Right lobe of liver (tissue), 6 donors: ENCODE measurements at places on chromosomes 13 and 19.

DNA sequence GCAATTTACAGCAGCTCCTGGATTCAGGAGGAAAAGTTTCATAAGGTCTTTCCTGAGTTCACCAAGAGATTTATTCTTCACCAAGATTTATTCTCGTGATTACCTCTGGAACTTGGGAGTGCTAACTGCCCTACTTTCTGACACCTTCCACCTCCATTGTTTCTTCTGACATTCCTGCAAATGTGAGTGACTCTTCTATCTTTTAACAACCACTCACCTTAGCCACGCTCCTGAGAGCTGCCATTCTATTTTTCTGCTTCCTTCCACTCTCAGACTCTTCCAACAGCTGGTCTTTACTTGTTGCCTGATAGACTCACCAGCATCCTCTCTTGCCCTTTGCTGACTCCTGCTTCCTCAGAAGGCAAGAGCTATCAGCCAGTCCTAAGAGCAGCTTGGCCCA lies 11.5 kb upstream of the CBY2 start:
- H3K4me3 ChIP-seq: no peak overlapping the region
- no peaks in the 10 kb centered on the region for H3K36me3 ChIP-seq
- H3K4me1 ChIP-seq: no peaks in the 10 kb centered on the region
- no peak overlapping the region for H3K27ac ChIP-seq

DNA sequence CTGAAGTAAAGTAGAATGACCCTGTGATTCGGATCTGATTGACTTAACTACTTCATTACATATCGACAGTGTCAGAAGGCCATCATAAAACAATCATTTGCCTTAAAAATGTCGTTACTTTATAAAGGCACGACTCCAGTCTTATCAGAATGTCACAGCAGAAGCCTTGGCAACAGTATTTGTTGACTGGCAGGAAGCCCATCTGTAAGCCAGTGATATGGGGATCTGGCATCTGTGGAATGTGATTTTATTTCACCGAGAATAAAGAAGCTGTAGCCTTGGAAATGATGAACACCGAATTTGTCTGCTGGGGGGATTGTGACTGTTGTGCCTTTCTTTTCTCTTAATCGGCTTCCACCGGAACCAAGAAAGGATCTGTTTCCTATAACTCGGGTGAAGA lies 362.5 kb downstream of the TDRD3 start:
- no peak for DNase-seq
- no peak overlapping the region for H3K27ac ChIP-seq
- no peaks in the 10 kb centered on the region for H3K4me1 ChIP-seq
- no peaks in the 10 kb centered on the region for H3K27me3 ChIP-seq
- no peaks in the 10 kb centered on the region for H3K36me3 ChIP-seq
- no peak overlapping the region for H3K4me3 ChIP-seq

DNA sequence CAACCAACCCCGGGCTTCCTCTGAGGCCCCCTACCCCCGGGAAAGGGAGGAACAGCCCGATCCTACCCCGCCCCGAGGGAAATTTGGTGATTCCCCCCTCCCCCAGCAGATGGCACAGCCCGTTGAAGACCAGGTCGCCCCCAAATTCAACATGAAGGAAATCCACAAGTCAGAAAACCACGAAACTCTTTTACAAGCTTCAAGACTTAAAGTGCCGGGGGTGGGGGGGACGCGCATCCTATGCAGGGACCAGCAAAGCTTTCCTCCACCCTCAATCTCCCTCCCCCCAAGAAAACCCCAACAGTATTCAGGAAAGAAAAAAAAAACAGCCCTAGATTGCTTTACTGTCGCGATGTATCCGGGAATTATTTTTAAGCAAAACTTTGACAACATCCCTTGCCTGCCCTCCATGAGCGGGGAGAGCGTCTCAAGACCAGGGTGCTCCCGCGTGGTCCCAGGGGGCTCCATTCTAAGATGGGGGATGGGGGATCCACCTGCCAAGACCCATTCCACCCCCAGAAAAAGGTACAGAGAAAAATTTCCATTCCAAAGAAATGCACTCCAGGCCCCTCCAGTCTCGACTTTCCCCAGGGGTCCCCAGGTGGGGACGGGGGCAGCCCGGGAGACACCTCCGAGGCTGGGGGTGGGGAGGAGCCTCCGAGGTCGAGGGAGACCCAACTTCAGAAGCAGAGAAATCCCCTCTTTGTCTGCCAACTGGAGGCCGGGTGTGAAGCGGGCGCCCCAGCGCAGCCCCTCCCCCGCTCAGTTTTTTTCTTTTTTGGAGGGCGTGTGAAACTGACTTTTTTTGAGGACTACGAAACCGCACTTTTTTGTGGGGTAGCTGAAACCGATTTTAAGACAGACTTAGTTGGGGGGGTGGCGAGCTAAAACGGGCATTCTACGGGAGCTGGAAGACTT lies 1.5 kb downstream of the TCF3 start:
- H3K4me1 ChIP-seq: no peaks in the 10 kb centered on the region
- peak overlapping the region; percentile 63 for H3K4me3 ChIP-seq
- H3K27me3 ChIP-seq: no peaks in the 10 kb centered on the region
- no peaks in the 10 kb centered on the region for H3K36me3 ChIP-seq
- no peak overlapping the region for H3K27ac ChIP-seq

DNA sequence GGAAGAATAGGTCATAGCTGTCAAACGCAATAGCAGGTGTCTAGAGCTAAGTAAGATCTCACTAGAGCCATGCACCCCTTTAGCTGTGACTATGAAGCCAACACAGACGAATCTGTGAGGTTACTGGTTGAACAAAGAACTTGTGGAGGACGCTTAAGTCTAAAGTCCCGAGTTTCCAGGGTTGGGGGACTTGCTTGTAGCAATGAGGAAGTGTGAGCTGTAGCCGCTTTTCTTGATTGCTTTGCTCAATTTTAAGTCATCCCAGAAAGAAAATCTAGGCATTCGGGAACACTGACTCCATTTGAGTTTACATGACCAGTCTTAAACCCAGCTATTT lies 1.6 kb downstream of the GPC5 start:
- H3K27ac ChIP-seq: no peak overlapping the region
- no peak for DNase-seq
- H3K36me3 ChIP-seq: no peaks in the 10 kb centered on the region
- no peaks in the 10 kb centered on the region for H3K27me3 ChIP-seq
- H3K4me3 ChIP-seq: no peak overlapping the region

DNA sequence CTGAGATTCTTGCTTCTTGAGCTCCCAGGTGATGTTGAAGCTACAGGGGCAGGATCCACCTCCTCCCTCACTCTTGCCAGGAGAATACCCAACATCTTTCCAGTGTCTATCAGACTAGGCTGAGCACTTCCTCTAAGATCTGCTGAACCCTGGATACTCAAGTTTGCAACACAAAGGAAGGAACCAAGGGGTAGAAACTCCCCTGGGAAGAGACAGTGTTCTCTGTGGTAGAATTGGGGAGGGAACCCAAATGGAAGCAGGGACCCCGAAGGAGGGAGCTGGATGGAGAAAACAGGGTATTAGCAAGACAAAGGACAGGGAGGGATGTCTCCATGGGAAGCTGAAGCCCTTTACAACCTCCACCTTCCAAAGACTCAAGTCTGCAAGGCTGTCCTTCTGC lies 117.6 kb downstream of the DNAJC15 start:
- no peak overlapping the region for H3K27ac ChIP-seq
- no peaks in the 10 kb centered on the region for H3K4me1 ChIP-seq
- no peaks in the 10 kb centered on the region for H3K27me3 ChIP-seq
- no peaks in the 10 kb centered on the region for H3K36me3 ChIP-seq
- no peak for DNase-seq

DNA sequence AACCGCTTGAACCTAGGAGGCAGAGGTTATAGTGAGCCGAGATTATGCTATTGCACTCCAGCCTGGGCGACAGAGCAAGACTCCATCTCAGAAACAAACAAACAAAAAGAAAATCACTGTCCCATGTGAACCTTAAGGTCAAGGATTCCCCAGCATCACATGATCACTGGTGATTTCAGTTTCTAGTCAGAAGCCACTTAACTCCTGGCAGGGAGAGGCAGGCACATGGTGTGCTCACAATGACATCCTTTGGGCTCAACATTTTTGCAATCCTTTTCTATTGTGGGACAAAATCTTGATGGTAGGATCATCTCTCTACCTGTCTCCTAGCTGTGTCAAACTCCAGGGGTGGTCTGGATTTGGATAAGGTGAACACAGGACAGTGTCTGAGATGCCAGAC lies 12.1 kb downstream of the AKAP8 start:
- peak overlapping the region; percentile 33 for H3K27ac ChIP-seq
- no peaks in the 10 kb centered on the region for H3K27me3 ChIP-seq

GRCh38 chr19:13163609-13164342 lies 13.6 kb downstream of the IER2 start:
- DNase-seq: peak; percentile 68
- peak overlapping the region; percentile 56 for H3K4me3 ChIP-seq
- H3K27me3 ChIP-seq: no peaks in the 10 kb centered on the region
- H3K36me3 ChIP-seq: no peaks in the 10 kb centered on the region
- H3K27ac ChIP-seq: peak overlapping the region; percentile 82

GRCh38 chr19:18928018-18928805 lies 8.7 kb downstream of the DDX49 start:
- no peak overlapping the region for H3K4me3 ChIP-seq
- peaks cover 34% of the 10 kb centered on the region for H3K36me3 ChIP-seq
- H3K4me1 ChIP-seq: no peaks in the 10 kb centered on the region
- no peaks in the 10 kb centered on the region for H3K27me3 ChIP-seq
- no peak overlapping the region for H3K27ac ChIP-seq

- H3K4me1 ChIP-seq: peaks cover 4% of the 10 kb centered on the region
- no peaks in the 10 kb centered on the region for H3K27me3 ChIP-seq
- H3K4me3 ChIP-seq: no peak overlapping the region
- H3K36me3 ChIP-seq: no peaks in the 10 kb centered on the region
These were observed 5.0 kb downstream of the DAZAP1 start for GRCh38 chr19:1412323-1412923.

- H3K36me3 ChIP-seq: no peaks in the 10 kb centered on the region
- no peaks in the 10 kb centered on the region for H3K27me3 ChIP-seq
- no peaks in the 10 kb centered on the region for H3K4me1 ChIP-seq
- DNase-seq: no peak
- H3K27ac ChIP-seq: no peak overlapping the region
These were observed 162.3 kb downstream of the DACH1 start for GRCh38 chr13:71704656-71705055.

GRCh38 chr13:103960001-103960400 lies 893.8 kb upstream of the SLC10A2 start:
- H3K36me3 ChIP-seq: no peaks in the 10 kb centered on the region
- H3K27me3 ChIP-seq: no peaks in the 10 kb centered on the region
- DNase-seq: no peak
- no peaks in the 10 kb centered on the region for H3K4me1 ChIP-seq
- no peak overlapping the region for H3K4me3 ChIP-seq

DNA sequence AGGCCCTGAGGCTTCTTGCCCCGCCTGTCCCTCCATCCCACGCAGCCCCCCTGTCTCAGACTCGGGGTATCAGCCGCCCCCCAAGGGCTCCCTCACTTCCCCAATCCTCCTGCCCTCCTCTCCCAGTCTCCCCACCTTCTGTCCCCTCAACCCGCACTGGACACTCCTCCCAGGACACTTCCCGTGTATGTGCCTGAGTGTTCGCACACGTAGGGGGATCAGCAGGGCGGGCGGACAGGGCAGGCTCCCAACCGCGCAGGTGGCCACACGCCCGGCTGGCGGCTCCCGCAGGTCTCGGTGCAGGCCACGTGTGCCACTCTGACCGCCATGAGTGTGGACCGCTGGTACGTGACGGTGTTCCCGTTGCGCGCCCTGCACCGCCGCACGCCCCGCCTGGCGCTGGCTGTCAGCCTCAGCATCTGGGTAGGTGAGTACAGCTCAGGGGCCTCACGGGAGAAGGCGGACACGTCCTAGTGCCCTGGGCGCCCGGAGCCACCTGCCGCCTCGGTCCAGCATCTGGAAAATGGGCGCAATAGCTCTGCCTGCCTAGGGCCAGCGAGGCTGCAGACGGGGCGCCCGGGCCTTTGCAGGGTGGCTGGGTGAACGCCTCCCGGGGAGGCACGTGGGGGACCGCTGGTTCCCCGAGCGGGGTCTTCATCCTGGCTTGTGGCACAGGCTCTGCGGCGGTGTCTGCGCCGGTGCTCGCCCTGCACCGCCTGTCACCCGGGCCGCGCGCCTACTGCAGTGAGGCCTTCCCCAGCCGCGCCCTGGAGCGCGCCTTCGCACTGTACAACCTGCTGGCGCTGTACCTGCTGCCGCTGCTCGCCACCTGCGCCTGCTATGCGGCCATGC lies 2.3 kb downstream of the KISS1R start:
- no peak for DNase-seq
- no peak overlapping the region for H3K27ac ChIP-seq
- H3K4me3 ChIP-seq: peak overlapping the region; percentile 3
- peaks cover 10% of the 10 kb centered on the region for H3K27me3 ChIP-seq
- no peaks in the 10 kb centered on the region for H3K36me3 ChIP-seq

- peak within 1 kb of the TSS; percentile 95 for H3K27ac ChIP-seq
- H3K27me3 ChIP-seq: no peaks in the 10 kb centered on the region
These were observed at the start of gene CRYL1 for GRCh38 chr13:20525601-20526544. TSS of gene CRYL1 (minus strand) at chr13:20525857. CDS start at chr13:20525794, 63 bp downstream.

GRCh38 chr13:50543782-50544181 lies 299.7 kb downstream of the DLEU7 start:
- no peak for DNase-seq
- H3K27me3 ChIP-seq: no peaks in the 10 kb centered on the region
- no peaks in the 10 kb centered on the region for H3K36me3 ChIP-seq
- H3K4me1 ChIP-seq: no peaks in the 10 kb centered on the region

DNA sequence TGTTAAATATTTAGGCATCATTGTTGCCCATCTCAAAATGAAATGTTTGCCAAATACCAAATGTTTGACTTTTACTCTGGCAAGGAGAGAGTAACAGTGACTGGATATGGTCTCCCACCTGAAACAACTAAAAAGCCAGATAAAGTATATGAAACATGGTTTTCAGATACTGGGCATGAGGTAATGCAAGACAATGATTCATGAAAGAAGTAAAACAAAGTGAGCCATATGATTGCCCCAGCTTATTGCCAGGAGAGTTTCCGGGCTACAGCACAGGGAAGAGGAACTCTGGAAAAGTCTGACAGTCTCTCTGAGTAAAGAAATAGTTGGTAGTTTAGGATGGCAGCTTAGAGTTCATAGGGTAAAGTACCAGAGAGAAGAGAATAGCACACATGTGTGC lies 354.6 kb downstream of the DNAJC15 start:
- no peaks in the 10 kb centered on the region for H3K36me3 ChIP-seq
- H3K27ac ChIP-seq: no peak overlapping the region
- DNase-seq: no peak
- H3K27me3 ChIP-seq: no peaks in the 10 kb centered on the region
- H3K4me3 ChIP-seq: no peak overlapping the region

DNA sequence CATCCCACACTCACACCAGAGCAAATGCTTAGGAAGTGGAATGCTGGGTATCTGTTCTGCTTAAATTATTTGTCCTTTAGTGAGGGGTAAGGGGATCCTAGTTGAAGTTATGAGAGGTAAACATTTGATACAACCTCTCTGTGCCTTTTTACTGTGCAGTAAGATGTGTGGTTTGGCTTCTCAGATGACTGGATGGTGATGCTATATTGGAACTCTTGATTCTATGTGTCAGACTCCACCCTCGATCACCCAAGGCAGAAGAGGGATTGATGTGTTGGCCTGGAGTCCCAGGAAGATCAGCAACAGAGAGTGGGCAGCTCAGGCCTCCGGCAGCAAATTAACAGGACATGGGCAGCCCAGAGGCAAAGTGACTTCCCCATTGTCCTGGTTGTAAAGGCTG lies 66.7 kb downstream of the SIPA1L3 start:
- H3K4me3 ChIP-seq: no peak overlapping the region
- H3K27ac ChIP-seq: no peak overlapping the region
- no peaks in the 10 kb centered on the region for H3K4me1 ChIP-seq
- H3K27me3 ChIP-seq: no peaks in the 10 kb centered on the region
- DNase-seq: no peak

- H3K27ac ChIP-seq: peak overlapping the region; percentile 65
- H3K4me3 ChIP-seq: no peak overlapping the region
- DNase-seq: no peak
- no peaks in the 10 kb centered on the region for H3K27me3 ChIP-seq
These were observed 32.2 kb upstream of the ZNF726 start for GRCh38 chr19:23882493-23882892.

- H3K27ac ChIP-seq: no peak overlapping the region
- H3K36me3 ChIP-seq: no peaks in the 10 kb centered on the region
- no peaks in the 10 kb centered on the region for H3K4me1 ChIP-seq
- no peak for DNase-seq
- H3K27me3 ChIP-seq: no peaks in the 10 kb centered on the region
These were observed 324.1 kb downstream of the RBM26 start for GRCh38 chr13:79081942-79082341.
